ENCODE measurements at places on chromosomes 4 and X. TPM values are rescaled to one million over a fixed set of nuclear protein-coding genes. Genes with fewer than 3 reads are reported as not detected.

- no peak for DNase-seq
Measured at GRCh38 chr4:1783970-1784369, 9.1 kb upstream of the FGFR3 start.

DNA sequence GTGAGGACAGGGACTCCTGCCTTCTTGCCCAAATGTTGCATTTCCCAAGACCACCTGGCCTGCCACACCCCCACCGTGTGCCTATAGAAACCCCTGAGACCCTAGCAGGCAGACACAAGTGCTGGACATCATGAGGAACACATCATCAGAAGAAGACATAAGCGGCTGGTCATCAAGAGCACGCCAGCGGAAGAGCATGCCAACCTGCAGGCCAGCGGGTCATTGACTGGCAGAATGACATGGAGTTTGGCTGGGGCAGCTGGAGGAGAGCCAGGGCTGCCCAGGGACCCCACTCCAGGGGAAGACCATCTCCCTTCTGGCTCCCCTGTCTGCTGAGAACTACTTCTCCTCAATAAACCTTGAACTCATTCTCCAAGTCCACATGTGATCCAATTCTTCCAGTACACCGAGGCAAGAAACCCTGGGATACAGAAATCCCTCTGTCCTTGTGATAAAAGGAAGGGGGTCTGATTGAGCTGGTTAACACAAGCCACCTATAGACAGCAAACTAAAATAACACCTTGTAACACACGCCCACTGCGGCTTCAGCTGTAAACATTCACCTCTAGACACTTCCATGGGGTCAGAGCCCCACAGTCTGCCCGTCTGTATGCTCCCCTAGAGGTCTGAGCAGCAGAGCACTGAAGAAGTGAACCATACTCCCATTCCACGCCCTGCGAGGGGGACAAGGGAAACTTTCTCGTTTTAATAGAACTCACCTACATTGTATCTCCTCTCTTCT, 164.8 kb upstream of the EMCN start:
- no peak for DNase-seq

MTHFD2L gene
- 15.9 TPM for total RNA-seq

- DNase-seq, result no peak
Measured at GRCh38 chr4:95087657-95088455, 330.1 kb downstream of the BMPR1B start.

- DNase-seq, result no peak
Measured at GRCh38 chrX:131827935-131828334, 195.2 kb upstream of the STK26 start.

GRCh38 chr4:83124111-83124780, 9.7 kb upstream of the PLAC8 start:
- DNase-seq, result no peak

DNA sequence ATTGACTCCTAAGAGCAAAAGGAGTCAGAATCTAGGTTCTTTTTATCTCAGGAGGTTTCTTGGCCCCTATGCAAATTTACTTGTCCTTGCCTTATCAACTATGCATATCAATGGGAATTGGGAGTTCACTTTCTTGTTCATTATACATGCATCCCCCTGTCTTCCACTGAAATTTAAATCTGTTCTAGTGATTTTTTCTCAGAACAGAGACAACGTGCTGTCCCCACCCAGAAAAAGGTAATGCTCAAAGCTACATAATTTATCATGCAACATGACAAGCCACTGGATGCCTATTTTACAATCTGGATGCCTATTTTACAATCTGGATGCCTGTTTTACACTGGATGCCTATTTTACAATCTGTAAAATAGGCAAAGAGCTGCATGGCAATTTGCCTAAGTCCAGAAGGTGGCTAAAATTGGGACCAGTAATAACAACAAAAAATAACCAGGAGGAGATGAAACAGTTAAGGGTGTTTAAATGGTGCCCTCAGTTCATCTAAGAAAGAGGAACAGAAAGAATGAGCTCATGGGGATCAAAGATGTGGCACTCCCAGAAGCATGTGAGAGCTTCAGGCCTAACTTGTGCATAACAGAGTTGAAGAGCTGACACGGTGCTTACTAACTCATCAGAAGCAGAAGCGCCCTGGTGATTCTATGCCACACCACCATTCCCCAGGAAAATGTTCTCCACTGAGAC, 537.8 kb upstream of the BOD1L1 start:
- DNase-seq, result no peak

DNA sequence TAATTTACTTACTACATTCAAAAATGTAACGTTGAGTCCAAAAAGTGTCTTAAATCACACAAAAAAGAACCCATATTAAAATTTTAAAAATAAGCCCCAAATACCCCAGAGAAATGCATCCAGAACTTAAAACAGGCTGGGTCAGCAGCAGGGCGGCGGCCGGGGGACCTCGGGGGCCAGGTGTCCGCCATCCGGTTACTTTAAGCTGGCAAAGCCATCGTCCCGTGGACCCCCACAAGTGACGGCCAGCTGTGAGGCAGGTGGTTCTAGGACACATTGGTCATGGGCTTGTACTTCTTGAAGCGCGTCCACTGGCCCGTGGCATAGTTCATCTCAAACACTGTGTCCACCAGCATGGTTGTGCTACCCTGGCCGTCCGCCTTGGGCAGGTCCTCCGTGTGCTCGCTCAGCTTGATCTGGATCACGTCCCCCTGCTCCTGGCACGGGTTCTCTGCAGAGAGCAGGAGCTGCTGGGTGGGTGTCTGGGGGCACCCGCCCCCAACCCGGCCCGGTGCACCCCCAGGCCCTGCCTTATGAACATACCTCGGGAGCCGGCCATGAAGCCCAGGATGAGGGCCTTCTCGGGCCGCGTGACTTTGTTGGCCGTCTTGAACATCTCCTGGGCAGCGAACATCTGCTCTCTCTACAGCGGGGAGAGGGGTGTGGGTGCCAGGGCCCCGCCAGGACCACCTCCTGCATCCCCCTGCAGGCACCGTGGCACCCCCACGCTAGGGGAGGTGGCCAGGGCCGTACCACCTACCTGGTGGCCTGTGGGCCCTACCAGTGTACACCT, 25.5 kb downstream of the NELFA start:
- no peak for DNase-seq

DNA sequence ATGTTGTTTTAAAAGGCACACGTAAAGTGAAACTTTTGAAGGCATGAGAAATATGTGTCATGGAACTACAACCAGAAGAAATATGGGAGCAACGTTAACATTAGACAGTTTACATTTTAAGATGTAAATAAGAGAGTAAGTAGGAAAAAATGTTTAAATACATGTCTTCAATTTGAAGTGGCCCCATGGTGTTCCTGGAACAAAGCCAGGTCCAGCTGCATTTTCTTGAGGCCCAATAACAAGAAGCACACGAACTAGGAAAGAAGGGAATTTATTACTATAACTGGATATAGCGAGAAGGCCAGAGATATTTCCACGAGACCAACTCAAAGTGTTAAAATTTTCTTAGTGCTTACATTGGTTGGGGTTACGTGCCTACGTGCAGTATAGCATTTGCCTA, 458.1 kb downstream of the KCTD8 start:
- DNase-seq, result no peak

DNA sequence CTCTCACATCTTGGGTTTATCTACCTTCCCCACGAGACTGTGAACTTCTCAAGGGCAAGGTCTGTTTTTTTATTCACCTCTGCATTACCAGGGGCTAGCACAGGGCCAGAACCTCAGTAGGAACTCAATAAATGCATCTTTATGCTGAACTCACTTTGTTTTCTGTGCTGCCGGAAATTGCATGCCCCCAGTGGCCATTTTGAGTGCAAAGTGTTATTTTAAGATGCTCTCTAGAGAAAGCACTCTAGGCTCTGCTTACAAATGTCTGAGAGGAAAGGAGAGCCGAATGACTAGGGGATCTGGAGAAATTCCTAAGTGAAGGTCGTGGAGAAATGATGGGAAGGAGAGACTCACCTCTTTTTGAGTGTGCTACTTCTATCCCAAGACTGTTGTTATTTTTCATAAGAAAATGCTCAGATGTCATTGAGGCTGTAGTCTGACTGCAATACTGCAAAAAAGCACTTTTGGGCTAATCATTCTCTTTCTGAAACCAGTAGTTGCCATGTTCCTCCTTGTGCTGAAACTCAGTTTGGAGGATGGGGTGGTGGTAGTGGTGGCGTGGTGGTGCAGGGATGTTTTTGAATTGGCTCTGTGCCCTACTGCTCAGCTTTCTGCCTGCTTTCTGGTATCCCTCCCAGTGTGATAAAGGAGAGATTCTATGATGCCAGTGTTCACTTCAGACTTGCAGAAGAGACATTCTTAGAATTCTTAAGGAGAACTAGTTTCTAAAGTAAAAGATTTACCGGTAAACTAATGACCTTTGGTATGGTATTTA, 41.3 kb downstream of the DOCK11 start:
- no peak for DNase-seq

DNA sequence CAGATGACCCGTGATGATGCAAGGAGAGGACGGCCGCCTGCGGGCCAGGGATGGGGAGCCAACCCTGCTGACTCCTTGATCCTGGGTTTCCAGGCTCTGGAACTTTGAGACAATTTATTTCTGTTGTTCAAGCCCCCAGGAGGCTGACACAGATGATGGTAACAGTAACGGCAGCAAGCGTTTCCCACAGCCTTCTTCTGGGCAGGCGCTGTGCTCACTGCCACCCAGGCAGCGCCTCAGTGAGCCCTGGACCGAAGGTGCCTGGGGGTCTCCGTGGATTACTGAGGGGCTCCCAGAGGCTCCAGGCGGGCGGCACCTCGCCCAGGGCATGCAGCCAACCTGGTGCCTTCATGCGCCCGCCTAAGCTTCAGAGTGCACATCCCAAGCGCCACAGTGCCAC, 103.9 kb upstream of the AFAP1 start:
- no peak for DNase-seq

DNA sequence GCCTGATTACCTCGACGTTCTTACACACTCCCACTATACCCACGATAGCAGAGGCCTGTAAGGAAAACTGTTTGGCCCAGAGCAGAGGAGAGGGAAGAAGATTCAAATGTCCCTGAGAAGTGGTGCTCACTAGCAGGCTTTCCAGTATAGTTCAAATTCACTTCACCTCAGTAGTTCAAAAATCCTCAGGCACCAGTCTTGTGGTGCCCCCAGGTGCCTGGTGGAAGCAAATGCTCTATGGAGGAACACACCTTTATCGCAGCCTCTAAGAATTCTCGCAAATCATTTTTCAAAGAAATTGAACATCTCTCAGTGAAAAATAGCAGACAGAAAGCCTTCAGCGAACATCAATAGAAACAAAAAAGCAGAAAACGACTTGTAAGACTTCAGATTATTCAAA, 12.2 kb upstream of the MTMR1 start:
- DNase-seq, result no peak

- peak; percentile 46 for DNase-seq
Measured at GRCh38 chr4:154743683-154744340, at the start of gene LRAT. Gene LRAT (plus strand): TSS chr4:154744000. CDS start chr4:154744327, 327 bp downstream.

L1CAM gene
- 3.8 TPM for total RNA-seq

MGARP gene
- 0.75 TPM for total RNA-seq

- no peak for DNase-seq
Measured at GRCh38 chr4:39609454-39609931, 29.2 kb downstream of the SMIM14 start.

EDA gene
- 4.8 TPM for total RNA-seq

ADH7 gene
- not detected for total RNA-seq

GRCh38 chrX:109855501-109855900, 122.4 kb upstream of the ACSL4 start:
- DNase-seq, result no peak

PRKG2 gene
- total RNA-seq, result 4.7 TPM

GRCh38 chr4:165516281-165516833, 137.5 kb downstream of the CPE start:
- DNase-seq, result no peak

MMRN1 gene
- 32.3 TPM for total RNA-seq

SLC38A5 gene
- total RNA-seq, result 25.3 TPM

GRCh38 chr4:34170946-34171345, 2073.4 kb downstream of the ARAP2 start:
- DNase-seq, result no peak

- DNase-seq, result no peak
Measured at GRCh38 chr4:14336656-14337055, 665.6 kb upstream of the CPEB2 start.

DNA sequence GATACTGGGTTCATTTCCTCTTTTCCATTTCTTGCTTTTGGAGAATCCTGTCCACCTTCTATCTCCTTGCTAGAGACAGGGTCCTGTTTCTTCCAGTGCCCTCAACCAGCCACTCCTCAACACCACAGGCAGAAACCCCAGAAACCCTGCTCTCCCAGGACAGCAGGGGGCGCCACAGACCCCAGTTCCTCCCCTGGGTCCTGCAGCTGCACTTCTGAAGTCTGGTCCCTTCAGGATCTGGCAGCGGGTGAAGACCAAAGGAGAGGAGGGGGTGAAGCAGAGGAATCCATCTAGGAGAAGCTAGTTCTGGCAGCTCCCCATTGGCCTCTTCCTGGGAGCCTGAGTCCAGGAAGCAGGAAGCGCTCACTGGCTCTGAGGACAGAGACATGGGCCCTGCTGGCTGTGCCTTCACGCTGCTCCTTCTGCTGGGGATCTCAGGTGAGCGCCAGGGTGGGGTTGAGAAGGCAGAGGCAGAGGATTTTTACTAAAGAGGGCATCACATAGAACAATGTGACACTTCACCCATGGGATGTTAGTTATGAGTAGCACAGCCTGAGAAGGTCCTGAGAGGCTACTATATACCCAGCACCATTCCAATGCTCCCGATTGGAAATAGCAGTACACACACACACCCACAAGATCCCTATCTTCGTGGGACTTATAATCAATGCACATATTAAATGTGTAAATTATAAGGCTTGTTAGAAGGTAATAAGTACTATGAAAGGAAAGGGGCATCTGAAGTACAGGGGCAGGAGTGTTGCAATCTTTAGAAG, at the start of gene PRSS48:
TSS of gene PRSS48 (plus strand) at position 375 of the 776 bp plus-strand sequence. CDS start at position 387, 12 bp downstream.
- DNase-seq, result peak; percentile 49

GRCh38 chrX:51899741-51900140, 6.3 kb downstream of the MAGED1 start:
- no peak for DNase-seq

GYG2 gene
- total RNA-seq, result 4.9 TPM

LAS1L gene
- 41.1 TPM for total RNA-seq

DNA sequence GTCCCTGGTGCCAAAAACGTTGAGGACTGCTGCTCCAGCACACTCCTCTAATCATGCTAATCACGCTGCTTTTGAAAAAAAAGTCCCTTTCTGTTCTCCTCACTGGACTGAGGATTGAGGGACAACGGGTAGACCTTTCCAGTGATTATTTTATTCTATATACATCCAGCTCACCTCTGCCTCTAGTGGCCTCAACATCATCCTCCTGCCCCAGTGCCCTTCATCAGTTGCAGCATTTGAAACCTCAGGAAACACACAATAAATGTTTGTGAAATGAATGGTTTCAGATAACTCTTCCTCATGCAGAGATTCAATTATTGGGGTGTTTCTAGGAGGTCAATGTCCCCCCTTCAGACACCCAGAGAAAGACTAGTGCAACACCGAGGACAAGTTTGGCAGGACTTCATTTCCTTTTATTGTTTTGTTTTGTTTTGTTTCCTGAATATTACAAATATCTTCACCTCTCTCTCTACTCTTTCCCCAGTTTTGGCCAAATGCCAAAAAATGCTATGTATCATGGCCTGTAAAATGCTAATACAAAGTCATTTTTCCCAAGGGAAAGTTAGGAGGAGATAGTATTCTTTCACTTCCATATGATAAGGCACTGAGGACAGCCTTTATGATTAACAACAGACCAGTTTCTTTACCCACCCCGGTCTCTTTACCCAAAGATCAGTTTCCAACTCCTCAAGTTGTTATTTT, 460.1 kb upstream of the SLIT2 start:
- no peak for DNase-seq

GRCh38 chr4:101104312-101105052, 242.8 kb downstream of the PPP3CA start:
- DNase-seq, result no peak

Measured in ureter (tissue), 1 donor.